Activated naive CD4-positive, alpha-beta T cell treated with anti-CD3 and anti-CD28 coated beads, Interleukin-2, amount 50 U/mL, for 72 hours (primary cell): ENCODE measurements at places on chromosomes 7 and 10. TPM values are rescaled to one million over a fixed set of nuclear protein-coding genes. Genes with fewer than 3 reads are reported as not detected.

The ANKRD30A gene
- not detected for total RNA-seq

DNA sequence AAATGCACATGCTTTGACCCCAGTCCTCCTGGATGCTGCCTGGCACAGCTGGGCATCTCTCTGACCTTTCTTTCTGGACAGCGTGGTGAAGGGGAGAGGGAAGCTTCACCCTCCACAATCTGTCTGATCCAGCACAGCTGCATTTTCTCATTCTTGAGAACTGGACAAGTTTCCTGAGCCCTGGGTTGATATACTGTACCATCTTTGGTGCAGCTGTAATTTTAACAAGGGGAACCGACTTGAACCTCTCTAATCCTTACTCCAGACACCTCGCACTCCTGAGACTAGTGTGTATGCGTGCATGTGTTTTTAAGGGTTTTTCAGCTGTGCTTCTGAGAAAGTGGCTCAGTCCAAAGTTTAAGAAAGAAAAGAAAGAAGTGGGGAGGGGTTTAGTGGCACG is 655.7 kb downstream of the INHBA start:
- DNase-seq = no peak

The TBC1D12 gene
- total RNA-seq = not detected

- no peak for DNase-seq
Observed at GRCh38 chr7:43443381-43443780, 139.5 kb upstream of the STK17A start.

- no peak for DNase-seq
Observed at GRCh38 chr10:110649347-110650264, 5.5 kb downstream of the RBM20 start.

DNA sequence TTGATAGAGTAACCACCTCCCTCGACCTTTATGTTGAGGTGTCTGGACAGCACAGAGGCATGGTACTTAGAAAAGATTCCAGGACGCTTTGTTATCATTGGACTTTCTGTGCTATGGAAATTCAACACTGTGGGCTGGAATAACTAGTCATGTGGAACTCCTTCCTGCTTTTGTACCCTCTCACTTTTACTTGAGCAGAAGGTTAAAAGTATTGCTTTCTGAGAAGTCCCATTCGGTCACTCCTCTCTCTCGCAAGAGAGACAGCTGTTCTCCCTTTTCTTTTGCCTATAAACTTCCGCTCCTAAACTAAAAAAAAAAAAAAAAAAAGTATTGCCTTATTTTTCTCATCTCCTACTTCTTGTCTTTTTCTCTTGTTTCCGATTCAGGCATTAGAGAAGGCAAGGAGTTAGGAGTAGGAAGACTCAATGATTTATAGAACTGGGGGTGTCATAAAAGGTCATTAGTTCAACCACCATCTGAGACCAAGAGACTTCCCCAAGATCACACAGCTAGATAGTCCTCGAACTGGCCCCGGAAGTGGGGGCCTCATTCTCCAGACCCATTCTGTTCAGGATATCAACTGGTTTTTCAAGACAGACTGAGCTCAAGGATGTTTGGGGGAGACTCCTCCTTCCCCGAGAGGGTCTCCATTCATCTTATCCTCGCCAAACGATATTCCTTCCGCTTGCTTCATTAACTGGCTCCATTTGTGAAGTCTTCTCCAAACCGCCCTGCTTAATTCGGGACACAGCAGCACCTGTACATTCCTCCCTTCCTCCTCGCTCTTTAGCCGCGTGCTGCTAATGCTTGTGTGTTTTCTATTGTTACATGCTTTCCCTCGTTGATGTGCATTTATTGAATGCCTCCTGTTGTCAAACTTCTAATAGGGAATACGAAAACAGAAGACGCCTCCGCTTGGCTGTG is 995 bp upstream of the INPP5F start:
- DNase-seq = no peak

The ALOX5 gene
- total RNA-seq = 0.68 TPM

The PRR15 gene
- total RNA-seq = not detected

- DNase-seq = no peak
Observed at GRCh38 chr10:119595134-119595675, 1.6 kb downstream of the TIAL1 start.

GRCh38 chr7:147145194-147145593 is 1028.6 kb downstream of the CNTNAP2 start:
- DNase-seq = no peak

The C10orf53 gene
- not detected for total RNA-seq

- DNase-seq = no peak
Observed at GRCh38 chr10:3485057-3485686, 299.8 kb downstream of the KLF6 start.

DNA sequence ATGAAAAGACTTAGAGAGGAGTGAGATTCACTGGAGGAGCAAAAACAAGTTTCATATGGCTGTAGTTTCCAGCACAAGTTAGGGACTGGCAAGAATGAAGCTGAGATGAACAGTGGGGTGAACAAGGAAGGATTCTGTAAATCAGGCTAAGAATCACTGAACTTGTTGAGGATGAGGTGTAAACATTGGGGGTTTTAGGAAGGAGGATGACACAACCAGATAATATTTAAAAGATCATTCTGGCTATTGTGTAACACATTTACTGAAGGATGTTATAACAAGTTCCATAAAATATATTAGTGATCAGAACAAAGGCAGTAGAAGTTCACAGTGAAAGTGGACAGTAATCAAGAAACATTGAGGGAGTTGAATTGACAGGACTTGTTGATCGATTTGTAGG is 68.9 kb downstream of the CD36 start:
- no peak for DNase-seq

DNA sequence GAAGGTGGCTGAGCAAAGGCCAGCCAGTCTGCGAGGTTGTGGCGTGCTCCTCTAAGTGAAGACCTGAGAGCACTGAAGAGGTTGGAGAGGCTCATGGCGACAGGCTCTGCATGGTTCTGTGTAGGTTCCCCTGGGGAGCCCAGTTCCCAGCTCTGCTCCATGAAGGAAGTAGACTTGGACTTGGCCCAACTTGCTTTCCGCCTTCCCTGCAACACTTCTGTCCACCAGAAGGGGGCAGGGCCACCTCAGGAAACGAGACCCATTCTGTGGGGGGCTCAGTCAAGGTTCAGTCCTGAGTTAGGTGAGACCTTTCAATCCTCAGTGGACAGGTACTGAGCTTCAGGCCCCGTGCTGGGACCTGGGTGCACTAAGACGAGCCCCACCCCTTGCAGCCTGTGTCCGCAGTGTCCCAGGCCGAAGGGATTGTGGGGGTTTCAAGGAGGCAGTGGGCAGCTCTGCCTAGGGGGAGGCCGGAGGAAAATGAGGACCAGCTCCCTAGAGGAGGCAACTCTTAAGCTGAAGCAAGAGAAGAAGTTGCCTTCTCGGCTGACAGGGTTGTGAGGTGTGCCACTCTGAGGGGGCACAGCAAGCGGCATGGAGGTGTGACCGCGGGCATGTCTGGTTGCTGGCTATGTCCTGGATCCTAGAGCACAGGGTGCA is 15.0 kb upstream of the PCBD1 start:
- DNase-seq = peak; percentile 56

The KLF14 gene
- total RNA-seq = not detected

- DNase-seq = no peak
Observed at GRCh38 chr10:48974510-48975156, 35.0 kb upstream of the LRRC18 start.

DNA sequence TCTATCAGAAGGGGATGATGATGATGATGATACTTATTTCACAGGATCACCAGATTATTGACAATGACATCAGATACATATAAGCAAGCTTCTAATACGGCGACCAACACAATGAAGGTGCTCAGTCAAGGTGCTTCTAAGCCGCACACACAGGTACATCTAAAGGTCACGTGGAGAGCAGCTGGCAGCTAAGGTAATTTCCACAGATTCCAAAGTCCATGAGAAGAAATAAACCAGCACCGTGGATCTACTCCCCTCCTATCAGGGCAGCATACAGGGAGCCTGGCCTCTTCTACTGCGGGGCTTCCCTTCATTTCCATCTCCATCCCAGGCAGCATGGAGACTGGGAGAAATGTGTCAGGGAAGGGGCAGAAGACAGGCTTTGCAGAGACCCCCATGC is 37.5 kb downstream of the DENND11 start:
- DNase-seq = no peak

The CUBN gene
- total RNA-seq = 0.32 TPM

- DNase-seq = no peak
Observed at GRCh38 chr10:89241486-89242344, 9.9 kb downstream of the LIPA start.

- no peak for DNase-seq
Observed at GRCh38 chr10:66827353-66827752, 98.5 kb upstream of the LRRTM3 start.

DNA sequence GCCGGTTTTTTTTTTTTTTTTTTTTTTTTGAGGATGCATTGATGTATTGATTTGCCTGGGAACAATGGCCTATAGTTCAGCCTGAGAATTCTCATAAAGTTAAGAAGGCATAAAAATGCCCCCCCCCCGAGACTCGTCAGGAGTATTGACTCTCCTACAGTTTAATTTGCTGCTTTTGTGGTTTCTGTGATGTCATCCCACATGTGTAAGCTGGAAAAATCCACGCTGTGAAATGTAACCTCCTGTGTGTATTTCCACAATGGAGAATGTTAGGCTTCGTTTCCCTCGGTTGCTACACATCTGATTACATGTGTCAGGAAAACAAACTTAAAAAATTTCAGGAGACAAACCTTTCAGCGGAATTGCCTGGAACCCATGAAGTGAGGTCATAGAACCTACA is 117.9 kb downstream of the FANK1 start:
- DNase-seq = no peak

The CYP51A1 gene
- total RNA-seq = 25.5 TPM
